Posterior vena cava (tissue), 2 donors: ENCODE measurements at places on chromosomes 7 and 10. TPM values are rescaled to one million over a fixed set of nuclear protein-coding genes. Genes with fewer than 3 reads are reported as not detected.

- DNase-seq = no peak
These were observed 108.0 kb downstream of the WDFY4 start for GRCh38 chr10:48792687-48793096.

GRCh38 chr10:77768039-77768438, 130.4 kb upstream of the KCNMA1 start:
- no peak for DNase-seq

- no peak for DNase-seq
These were observed 43.2 kb downstream of the PRR15 start for GRCh38 chr7:29606830-29607229.

GRCh38 chr7:29878081-29878688, 71.9 kb downstream of the WIPF3 start:
- no peak for DNase-seq

- no peak for DNase-seq
These were observed 25.4 kb downstream of the CYP2C9 start for GRCh38 chr10:94963901-94964300.

DNA sequence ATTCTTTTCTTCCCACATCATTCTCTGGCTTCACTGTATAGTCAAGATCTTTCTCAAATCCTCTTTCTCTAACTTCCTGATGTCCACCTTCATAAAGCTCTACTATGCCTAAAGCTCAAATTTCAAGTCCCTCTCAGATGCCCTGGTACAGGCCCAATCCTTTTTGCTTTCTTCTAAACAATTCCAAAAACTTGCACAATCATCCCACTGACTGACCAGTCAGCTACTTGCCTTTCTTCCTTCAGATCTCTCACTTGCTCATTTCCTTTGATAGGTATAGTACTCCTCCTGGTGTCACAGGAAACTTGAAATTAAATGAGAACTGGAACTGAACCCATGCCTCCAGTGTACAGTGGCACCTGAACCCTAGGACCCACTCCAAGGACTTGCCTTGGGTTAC, 18.2 kb downstream of the SEC31B start:
- DNase-seq = no peak

CFAP46 gene
- 0.14 TPM for total RNA-seq

SYT15B gene
- 2.9 TPM for total RNA-seq

GPR22 gene
- not detected for total RNA-seq

LSM8 gene
- total RNA-seq = 20.8 TPM

MMD2 gene
- not detected for total RNA-seq

FLNC gene
- 856 TPM for total RNA-seq

CADPS2 gene
- total RNA-seq = 19.1 TPM
